Activated CD8-positive, alpha-beta memory T cell treated with anti-CD3 and anti-CD28 coated beads for 4 hours (primary cell): ENCODE measurements at places on chromosomes 5 and 9.

- DNase-seq: no peak
Measured at GRCh38 chr9:131657940-131658339, 81.9 kb downstream of the RAPGEF1 start.

DNA sequence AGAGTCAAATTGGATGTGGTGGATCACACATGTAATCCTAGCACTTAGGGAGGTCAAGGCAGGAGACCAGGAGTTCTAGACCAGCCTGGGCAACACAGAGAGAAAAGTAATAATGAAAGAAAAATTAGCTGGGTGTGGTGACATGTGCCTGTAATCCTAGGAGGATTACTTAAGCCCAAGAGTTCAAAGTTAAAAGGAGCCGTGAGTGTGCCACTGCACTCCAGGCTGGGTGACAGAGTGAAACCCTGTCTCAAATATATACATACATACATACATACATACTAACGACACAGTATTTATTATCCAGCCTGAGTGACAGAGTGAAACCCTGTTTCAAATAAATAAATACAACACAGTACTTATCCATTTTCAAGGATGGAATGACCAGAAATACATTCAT, 180.3 kb downstream of the BNC2 start:
- DNase-seq: no peak

- DNase-seq: no peak
Measured at GRCh38 chr5:59299006-59299405, 594.5 kb downstream of the PDE4D start.

- DNase-seq: no peak
Measured at GRCh38 chr5:147487031-147487750, 22.7 kb downstream of the DPYSL3 start.

GRCh38 chr9:96186591-96187011, 115.4 kb downstream of the HSD17B3 start:
- DNase-seq: no peak

DNA sequence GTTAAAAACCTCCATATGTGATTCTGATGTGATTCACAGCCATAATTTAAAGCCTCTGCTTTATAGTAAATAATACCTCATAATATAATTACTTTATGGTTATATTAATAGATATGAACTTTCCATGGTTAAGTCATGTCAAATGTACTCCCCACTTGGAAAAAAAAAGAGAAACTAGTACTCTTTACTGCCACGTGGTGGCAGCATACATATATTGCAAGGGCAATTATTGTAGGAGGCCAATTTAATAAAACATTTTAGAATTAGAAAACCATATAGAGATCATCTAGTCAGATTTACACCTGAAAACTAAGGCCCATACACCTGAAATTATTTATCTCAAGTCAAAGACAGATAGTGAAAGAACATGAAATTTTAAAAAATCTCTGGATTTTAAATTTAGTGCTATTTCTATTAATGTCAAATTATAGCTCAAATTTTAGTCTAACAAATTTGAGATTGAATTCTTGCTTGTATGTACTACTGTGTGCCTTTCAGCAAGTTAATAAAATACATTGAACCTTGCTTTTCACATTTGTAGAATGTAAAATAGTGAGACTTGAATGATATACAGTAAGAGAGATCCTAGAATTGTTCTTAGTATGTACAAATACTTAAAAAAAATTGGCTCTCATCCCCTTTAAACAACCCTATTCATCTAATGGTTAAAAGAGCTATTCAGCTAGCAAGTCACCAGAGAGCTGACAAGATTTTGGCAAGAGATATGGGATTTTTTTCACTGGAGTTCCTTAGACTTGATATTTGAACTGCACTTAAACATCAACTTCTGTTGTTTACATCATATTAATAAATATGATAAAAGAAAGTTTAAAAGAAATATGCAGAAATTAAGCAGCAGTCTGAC, 603.8 kb downstream of the TLE4 start:
- DNase-seq: no peak
